CD4-positive, alpha-beta T cell (primary cell): ENCODE measurements at places on chromosomes 13 and 19.
A peak's percentile ranks its signal among the peaks of the same experiment; 100 is the strongest.

- DNase-seq = no peak
Observed at GRCh38 chr19:44794610-44795009, 14.3 kb upstream of the BCAM start.

DNA sequence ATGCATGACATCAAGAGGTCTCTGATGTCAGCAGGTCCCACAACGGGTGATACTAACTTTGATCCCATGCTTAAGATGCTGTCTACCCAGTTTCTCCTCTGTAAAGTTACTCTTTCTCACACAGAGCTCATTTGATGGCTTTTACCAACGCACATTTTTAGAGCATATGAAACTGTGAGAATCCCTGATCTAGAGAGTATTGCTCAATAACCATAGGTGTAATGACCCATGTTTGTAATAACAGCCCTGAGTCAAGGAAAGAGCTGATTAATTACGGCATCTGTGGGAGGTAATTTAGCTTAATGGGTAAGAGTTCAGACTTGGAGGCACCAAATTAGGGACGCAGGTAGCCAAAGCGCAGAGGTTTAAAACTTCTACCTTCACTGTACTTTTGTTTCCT lies 18.0 kb upstream of the IZUMO2 start:
- DNase-seq = no peak

DNA sequence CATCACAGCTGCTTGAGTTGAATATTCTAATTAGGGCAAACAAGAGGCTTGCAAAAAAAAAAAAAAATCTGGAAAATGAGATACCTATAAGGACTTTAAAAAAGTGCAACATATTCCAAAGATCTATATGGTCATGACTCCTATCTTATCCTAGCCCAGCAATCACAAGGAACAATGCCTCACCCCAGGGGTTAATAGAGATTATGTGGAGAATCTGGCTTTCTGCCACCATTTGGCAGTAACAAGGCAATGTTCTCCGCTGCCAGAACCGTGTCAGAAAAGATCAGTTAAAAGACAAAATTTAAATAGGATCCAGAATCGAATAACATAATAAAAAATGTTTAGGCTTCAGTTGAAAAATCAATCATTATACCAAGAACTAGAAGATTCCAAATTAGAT lies 1643.2 kb upstream of the PRR20A start:
- no peak for DNase-seq

- DNase-seq = peak; percentile 94
Observed at GRCh38 chr13:52652196-52652979, at the start of gene SUGT1. Gene SUGT1 (plus strand): TSS chr13:52652836. CDS start chr13:52652921, 85 bp downstream.

DNA sequence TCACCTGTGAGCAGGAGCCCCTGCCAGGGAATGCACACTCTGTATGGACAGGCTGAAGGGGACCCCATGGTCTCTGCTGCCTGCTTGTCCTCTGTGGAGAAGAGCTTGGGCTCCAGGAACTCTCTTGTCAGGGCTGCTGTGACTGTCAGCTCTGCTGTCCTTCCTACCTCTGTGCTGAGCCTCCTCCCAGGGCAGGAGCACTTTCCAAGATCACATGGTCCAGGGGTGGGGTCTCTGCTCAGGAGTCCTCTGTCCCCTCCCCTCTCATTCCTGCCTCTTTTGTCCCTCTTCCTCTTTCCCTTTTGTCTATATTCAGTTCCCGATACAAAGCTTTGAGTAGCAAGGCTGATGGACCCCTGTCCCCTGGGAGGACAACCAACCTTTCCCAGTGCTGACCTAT lies at the start of gene CEACAM7:
TSS of gene CEACAM7 (minus strand) at position 173 of the 400 bp plus-strand sequence. CDS start at position 68, 105 bp downstream.
- DNase-seq = no peak

GRCh38 chr13:19181021-19181620 lies 503 bp downstream of the TUBA3C start:
- no peak for DNase-seq

DNA sequence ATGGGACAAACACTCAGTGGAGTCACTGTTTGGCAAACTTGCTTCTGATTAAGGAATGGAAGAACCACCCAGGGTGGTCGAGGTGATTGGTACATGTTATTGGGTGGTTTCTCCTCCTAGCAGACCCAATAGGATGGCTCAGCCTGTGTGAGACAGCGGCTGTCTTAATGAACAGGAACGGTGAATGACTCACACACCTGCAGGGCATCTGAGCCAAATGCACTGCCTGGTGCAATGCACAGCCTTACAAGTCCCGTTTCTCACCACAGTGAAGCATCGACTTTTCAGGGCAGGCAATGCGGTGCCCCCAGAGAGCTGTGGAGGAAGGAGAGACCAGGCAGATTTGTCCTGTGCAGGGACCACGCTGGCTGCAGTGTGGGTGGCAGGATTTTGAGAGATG lies 238.5 kb downstream of the FGF9 start:
- DNase-seq = no peak

- no peak for DNase-seq
Observed at GRCh38 chr13:41763782-41764181, 197.1 kb downstream of the VWA8 start.

DNA sequence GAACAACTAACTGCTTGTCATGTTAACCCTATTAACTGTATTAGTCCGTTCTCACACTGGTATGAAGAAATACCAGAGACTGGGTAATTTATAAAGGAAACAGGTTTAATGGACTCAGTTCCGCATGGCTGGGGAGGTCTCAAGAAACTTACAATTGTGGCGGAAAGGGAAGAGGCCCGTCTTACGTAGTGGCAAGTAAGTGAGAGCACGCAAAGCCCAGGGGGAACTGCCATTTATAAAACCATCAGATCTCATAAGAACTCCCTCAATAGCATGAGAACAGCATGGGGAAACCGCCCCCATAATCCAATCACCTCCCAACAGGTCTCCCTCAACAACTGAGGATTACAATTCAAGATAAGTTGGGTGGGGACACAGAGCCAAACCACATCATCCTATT lies 34.7 kb downstream of the PHF11 start:
- no peak for DNase-seq

DNA sequence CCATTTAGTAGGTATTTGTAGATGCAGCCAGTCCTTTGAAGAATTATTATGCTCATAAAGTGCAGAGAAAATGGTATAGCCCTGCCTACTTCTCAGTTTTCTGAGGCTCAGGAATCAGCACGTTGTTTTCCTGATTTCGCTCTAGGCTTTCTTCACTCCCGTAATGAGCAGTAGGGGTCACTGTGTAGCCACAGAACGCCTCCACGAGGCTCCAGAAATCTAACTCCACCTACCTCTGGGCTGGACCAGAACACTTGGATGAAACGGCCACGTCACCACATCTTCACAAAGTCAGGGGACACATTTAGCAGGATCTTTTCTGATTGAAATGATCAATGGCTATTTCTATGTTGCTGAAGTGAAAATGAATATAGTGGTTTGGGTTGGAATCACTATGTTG lies 49.8 kb upstream of the GTF3A start:
- DNase-seq = peak; percentile 78

DNA sequence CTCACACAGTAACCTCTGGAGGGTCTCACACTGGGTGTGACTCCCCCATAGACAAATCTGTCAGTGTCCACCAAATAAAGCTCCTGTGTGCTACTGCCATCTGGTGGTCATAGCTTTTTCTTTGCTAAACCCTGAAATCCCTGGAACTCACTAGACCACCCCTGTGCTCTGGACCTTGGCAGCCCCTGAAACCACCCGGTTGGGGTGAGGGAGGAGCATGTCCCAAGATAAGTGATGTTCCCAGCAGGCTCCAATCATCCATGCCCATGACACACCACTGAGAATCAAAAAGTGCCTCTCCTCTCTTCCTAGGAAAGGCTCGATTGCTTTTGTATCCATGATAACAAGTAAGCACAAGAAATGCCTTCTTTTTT lies 6.5 kb upstream of the HSD17B14 start:
- peak; percentile 22 for DNase-seq

DNA sequence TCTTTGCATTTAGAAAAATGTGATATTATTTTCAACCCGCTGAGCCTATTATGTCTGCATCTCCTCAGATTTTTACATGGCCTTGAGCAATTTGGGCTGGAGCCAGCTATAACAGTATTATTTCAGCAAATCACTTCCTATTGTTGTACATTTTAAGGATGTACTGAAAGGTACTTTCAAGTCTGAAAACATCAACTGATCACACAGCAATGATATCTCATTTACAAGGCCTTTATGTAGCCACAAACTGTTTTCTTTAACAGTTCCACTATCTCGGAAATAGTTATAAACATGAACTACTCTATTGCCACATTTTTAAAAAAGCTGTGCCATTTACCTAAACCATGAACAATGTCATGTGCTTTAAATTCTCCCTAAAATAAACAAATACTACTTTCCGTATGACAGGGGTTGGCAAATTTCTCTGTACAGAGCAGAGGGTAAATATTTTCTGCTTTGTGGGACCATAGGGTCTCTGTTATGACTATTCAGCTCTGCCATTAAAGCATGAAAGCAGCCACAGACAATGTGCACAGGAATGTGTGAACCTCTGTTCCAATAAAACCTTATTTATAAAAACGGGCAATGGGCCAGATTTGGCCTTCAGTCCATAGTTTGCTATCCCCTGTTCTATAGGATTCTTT lies 560.4 kb downstream of the GPC6 start:
- DNase-seq = no peak

- no peak for DNase-seq
Observed at GRCh38 chr13:94061301-94061700, 418.2 kb downstream of the DCT start.

DNA sequence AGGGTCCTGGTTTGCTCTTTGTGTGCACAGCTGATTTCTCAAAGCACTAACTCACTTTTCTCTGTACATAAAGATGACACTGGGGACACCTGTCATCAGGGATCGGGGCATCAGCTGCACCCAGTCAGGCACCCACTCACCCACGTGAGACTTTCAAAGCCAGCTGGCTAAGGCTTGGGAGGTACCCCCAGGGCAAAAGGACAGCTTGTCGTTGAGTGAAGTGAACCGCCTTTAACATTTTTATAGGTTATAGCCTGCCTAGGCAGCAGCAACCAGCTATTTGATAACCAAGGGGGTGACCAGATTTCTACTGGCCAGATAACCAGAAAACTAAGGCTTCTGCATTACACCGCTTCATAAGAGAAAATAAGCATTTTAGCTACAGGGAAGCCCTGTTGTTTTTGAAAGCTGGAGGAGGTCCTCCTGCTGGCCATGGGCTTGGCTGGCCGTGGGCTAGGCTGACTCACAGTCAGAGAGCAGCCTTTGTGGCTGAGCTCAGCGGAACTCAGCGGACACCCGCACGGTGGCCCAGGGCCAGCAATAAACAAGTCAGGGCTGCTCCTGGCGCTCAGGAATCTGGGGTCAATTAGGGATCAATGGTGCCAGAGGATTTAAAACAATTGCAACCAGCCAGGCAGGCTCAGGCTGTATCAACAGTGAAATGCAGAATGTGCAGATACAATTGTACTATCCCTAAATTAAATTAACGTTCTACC lies 57.1 kb downstream of the ALOX5AP start:
- no peak for DNase-seq

DNA sequence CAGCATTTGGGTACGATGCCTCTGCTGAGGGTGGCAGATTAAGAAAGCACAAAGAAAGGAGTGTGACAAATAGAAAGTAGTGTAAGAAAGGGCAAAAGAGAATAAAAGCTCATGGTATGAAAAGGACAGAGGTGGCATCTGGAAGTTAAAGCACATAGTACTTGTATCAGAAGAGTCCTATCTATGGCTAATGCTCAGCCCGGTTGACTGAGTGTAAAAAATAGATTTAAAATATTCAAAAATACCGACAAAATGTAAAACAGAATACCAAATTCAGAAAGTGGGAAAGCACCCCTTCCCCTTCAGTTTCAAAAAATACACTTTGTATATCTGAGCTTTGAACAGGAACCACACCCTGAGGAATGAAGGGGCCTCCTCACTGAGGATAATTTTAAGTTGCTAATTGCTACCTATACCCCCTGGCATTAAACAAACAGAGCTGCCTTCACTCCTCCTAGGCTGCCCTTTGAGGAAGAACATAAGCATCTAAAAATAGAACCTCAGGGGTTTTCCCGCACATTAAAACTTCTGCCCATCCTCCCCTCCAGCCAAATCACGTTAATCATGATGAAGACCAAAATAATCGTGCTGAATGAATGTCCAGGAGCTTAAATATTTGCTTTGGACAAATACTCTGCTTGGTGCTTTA lies 43.3 kb downstream of the DLEU7 start:
- DNase-seq = no peak

- DNase-seq = peak; percentile 53
Observed at GRCh38 chr19:40614622-40615411, 13.6 kb downstream of the LTBP4 start.

- no peak for DNase-seq
Observed at GRCh38 chr13:40330950-40331349, 335.5 kb downstream of the FOXO1 start.

- no peak for DNase-seq
Observed at GRCh38 chr19:8254286-8255001, 45.3 kb downstream of the CERS4 start.

DNA sequence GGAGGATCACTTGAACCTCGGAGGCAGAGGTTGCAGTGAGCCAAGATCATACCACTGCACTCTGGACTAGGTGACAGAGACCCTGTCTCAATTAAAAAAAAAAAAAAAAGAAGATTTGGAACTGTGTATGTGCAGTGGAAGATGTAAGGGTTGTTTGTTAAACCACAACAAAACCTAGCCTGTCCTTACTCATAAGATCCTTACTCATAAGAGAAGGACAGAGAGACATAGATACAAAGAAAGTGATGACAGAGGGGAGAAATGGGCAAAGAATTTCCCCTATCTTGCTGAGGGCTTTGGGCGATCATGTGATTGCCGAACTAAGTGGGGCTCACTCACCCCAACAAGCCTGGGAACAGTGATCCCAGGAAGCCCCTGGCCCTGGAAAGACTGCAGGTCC lies 7.9 kb downstream of the ITPKC start:
- DNase-seq = no peak

GRCh38 chr13:109751477-109751876 lies 34.9 kb downstream of the IRS2 start:
- DNase-seq = no peak

GRCh38 chr13:75137911-75138571 lies 343.9 kb downstream of the TBC1D4 start:
- DNase-seq = no peak

GRCh38 chr13:66219506-66219905 lies 1010.6 kb downstream of the PCDH9 start:
- no peak for DNase-seq

DNA sequence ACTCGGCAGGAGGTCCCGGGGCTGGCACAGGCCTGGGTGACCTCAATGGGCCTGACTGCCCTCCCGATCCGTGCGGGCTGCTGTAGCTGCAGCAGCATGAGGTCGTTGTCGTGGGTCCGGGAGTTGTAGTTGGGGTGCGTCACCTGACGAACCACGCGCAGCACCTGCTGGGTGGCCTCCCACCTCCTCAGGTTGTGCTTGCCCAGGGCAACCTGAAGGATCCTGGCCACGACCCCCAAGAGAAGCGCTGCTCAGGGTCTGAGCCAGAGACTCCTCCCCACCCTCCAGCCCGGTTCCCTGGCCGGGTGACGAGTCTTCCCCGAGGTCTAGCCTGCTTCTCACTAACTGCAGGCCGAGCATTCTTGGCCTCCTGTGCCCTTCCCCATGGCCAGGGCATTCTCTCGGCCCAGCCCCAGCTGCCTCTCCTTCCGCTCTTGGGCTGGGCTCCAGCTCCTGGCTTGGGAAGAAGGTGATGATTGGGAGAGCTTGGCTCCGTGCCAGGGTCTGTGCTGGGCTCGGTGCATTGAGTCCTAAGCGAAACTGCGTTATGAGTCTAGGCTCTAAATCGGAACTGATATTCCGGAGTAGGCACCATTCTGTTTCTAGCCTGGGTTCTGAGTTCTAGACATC lies 3.1 kb downstream of the KLK14 start:
- DNase-seq = no peak

GRCh38 chr19:49103331-49104085 lies 10.7 kb upstream of the LIN7B start:
- no peak for DNase-seq

GRCh38 chr19:15412832-15413231 lies 6.0 kb downstream of the AKAP8L start:
- no peak for DNase-seq
